ENCODE measurements at places on chromosomes 1 and 21.

- no peak for DNase-seq
Measured at GRCh38 chr1:8202182-8202905, 115.6 kb upstream of the SLC45A1 start.

DNA sequence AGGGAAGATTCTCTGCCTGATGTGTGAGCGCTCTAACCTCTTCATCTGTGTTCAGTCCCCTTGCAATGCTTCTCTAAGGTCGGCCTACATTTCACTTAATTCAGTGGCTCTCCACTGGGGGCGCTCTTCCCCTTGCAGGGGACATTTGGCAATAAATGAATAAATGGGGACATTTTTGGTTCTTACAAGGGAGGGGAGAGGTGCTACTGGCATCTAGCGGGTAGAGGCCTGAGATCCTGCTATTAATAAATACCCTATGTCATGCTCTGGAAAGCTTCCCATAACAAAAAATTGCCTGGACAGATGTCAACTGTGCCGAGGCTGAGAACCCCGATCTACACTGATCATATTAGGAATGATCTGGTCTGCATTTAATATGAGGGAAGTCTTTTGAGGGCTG is 25.9 kb upstream of the DNAJC11 start:
- peak; percentile 70 for DNase-seq

- DNase-seq = peak; percentile 88
Measured at GRCh38 chr1:226626577-226626956, 78.0 kb downstream of the STUM start.

GRCh38 chr21:44012474-44013379 is 618 bp downstream of the TRAPPC10 start:
- DNase-seq = peak; percentile 92

GRCh38 chr21:24076179-24076578 is 1531.1 kb downstream of the MRPL39 start:
- no peak for DNase-seq

DNA sequence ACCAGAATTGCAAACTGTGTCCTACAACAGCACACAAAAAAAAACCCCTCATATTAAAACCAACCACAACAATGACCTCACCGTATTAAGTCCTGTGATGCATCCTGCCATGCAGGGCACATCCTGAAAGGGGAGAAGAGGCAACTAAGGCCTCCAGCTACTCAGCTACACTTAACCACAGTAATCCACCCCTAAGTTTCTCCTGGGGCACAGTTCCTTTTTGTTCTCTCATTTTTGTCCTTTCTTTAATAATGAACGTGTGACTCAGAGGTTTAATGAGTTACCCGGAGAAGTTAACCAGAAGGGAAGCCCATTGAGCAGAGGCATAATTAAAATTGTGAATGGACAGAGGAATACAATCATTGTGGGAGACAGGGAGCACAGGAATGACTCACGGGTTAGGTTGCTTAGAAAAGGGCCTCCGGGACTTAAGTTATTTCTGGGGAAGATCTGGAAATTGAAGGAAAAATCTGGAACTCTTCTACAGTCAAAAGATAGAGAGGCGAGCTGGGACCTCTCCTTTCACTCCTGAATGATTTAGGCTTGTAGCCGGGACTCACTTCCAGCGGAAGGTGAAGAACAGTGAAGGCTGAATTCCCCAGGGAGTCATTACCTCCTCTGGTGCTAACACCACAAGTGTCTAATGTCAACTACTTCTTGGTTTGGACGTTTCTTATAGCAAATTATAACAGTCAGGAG is 36.9 kb upstream of the HIVEP3 start:
- DNase-seq = peak; percentile 30

DNA sequence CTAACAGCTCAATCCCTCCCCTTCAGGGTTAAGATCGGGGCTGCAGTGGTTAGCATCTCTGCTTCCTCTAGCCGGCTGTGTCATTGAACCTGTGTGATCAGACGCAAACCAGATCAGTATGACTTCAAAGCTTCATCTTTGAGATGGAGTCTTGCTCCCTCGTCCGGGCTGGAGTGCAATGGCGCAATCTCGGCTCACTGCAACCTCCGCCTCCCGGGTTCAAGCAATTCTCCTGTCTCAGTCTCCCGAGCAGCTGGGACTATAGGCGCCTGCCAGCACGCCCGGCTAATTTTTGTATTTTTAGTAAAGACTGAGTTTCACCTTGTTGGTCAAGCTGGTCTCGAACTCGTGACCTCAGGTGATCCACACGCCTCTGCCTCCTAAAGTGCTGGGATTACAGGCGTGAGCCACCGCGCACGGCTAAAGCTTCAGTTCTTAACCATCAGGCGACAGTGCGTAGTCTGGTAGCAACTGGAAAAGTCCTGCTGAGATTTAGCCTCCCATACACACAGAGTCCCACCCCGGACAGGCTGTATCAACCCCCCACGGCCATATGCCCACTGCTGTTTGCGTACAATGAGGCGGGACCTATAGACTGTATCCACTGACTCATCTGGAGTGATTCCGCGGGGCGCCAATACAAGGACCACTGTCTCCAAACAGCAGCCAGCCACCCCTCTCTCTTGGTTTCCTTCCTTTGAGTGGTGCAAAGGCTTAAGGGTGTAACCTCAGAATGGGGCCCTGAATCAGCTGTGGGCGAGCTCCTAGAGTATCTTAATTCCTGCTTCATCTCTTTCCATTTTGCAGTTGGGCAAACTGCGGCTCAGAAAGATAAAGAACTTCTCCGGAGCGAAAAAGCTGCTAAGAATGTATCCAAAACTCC is 23.3 kb downstream of the CELA3A start:
- DNase-seq = peak; percentile 81

- DNase-seq = peak; percentile 91
Measured at GRCh38 chr1:11934302-11935056, at the start of gene PLOD1. Gene PLOD1 (plus strand): TSS chr1:11934717. CDS start chr1:11934780, 63 bp downstream.

DNA sequence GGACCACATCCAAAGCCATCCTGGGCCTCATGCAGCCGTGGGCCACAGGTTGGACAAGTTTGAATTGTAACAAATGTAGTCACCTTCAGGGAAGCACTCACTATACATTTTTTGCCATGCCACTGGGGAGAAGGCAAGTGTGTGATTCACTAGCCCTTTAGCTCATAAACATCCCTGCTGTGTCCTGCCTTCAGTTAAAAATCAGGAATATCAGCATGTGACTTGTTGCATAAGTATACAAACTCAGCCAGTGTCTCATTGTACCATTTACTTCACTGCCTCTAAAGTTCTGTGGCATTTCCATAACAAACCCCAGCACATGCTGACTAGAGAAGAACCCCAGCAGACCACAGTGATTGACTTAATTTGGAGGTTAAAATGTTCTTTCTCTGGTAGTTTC is 142.0 kb upstream of the C1orf105 start:
- DNase-seq = no peak

GRCh38 chr1:40929155-40929554 is 50.3 kb upstream of the CTPS1 start:
- no peak for DNase-seq

GRCh38 chr1:240599830-240600229 is 12.1 kb downstream of the GREM2 start:
- DNase-seq = no peak

Measured in activated CD4-positive, alpha-beta T cell treated with anti-CD3 and anti-CD28 coated beads, Interleukin-2, amount 50 U/mL, for 16 hours (primary cell).